Endothelial cell of umbilical vein (primary cell): ENCODE measurements at places on chromosomes 2 and 18. TPM values are rescaled to one million over a fixed set of nuclear protein-coding genes. Genes with fewer than 3 reads are reported as not detected.

Gene MALL
- 26.3 and 31.5 TPM in 2 replicates for polyA plus RNA-seq

Gene YIPF4
- polyA plus RNA-seq, result 4.4 and 8.6 TPM in 2 replicates

Gene ELOA2
- polyA plus RNA-seq, result not detected in 2 replicates

DNA sequence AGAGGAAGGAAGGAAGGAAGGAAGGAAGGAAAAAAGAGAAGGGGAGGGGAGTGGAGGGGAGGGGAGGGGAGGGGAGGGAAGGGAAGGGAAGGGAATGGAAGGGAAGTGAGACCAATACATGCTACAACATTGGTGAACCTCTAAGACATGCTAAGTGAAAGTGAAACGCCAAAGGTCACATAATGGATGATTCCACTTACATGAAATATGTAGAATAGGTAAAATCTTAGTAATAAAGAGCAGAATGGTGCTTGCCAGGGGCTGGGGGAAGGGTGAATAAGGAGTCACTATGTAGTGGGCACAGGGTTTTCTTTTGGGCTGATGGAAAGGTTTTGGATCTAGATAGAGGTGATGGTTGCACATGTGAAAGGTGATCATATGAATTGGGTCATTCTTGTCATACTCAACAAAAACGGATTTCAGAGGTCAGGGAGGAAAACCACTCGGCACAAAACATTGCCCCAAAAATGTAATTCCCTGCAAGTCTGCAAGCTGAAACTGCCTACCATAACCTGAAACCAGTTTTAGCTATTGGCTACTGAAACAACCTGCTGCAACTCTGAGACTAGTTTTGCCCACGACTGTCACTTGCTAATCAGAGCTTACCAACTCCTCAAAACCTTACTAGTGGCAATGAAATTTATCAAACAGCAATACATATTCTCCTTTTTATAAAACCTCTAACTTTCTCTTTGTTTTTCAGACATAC lies 59.2 kb downstream of the CCDC141 start:
- no peaks in the 10 kb centered on the region for H3K27me3 ChIP-seq
- no peak for DNase-seq
- no peak overlapping the region for H3K27ac ChIP-seq
- no peak overlapping the region for H3K4me3 ChIP-seq
- H3K36me3 ChIP-seq, result no peaks in the 10 kb centered on the region

DNA sequence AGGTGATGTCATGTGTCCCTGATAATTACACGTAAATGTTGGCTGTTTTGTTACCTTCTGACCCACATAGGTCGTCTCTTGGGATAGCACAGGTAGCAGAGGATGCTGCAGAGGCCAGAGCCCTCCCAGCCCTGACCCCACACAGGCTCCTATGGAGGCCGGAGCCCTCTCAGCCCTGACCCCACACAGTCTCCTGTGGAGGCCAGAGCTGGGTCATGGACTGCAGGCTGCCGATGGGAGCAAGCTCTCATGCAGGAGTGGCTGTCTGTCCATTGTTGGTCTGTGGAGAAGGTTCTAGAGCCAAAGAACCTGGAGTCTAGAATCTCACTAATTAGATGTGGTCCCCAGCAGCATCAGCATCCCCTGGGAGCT lies 155.5 kb downstream of the LDLRAD4 start:
- no peak overlapping the region for H3K4me3 ChIP-seq
- no peak for DNase-seq
- no peaks in the 10 kb centered on the region for H3K36me3 ChIP-seq
- H3K27ac ChIP-seq, result no peak overlapping the region

- H3K27me3 ChIP-seq, result peaks cover 6% of the 10 kb centered on the region
- H3K4me1 ChIP-seq, result no peaks in the 10 kb centered on the region
- DNase-seq, result no peak
- H3K36me3 ChIP-seq, result no peaks in the 10 kb centered on the region
- no peak overlapping the region for H3K4me3 ChIP-seq
These were observed 64.8 kb upstream of the DARS1 start for GRCh38 chr2:136049991-136050920.

GRCh38 chr18:29071869-29072268 lies 894.9 kb upstream of the CDH2 start:
- H3K4me3 ChIP-seq, result no peak overlapping the region
- DNase-seq, result no peak
- H3K4me1 ChIP-seq, result no peaks in the 10 kb centered on the region
- no peaks in the 10 kb centered on the region for H3K36me3 ChIP-seq
- H3K27ac ChIP-seq, result no peak overlapping the region

DNA sequence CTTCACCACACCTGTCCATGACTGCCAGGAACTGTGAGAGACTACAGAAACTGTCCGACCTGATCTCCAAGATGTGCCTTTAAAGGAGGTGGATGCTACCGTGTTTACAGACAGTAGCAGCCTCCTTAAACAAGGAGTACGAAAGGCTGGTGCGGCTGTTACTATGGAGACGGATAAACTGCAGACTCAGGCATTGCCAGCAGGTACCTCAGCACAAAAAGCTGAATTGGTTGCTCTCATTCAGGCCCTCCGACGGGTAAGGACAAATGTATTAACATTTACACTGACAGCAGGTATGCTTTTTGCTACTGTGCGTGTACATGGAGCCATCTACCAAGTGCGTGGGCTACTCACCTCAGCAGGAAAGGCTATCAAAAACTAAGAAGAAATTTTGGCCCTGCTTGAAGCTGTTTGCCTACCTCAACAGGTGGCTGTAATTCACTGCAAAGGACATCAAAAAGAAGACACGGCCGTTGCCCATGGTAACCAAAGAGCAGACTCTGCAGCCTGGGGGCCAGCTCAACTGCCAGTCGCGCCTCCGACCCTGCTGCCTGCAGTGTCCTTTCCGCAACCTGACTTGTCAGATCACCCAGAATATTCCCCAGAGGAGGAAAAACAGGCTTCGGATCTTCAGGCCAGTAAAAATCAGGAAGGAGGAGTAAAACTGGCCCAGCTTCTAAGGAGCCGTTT lies 30.9 kb downstream of the SKA1 start:
- H3K36me3 ChIP-seq, result no peaks in the 10 kb centered on the region
- H3K4me3 ChIP-seq, result no peak overlapping the region
- H3K27ac ChIP-seq, result no peak overlapping the region
- DNase-seq, result no peak
- peaks cover 44% of the 10 kb centered on the region for H3K27me3 ChIP-seq
